Dermis microvascular lymphatic vessel endothelial cell (primary cell): ENCODE measurements at places on chromosomes 5 and 9. TPM values are rescaled to one million over a fixed set of nuclear protein-coding genes. Genes with fewer than 3 reads are reported as not detected.
A peak's percentile ranks its signal among the peaks of the same experiment; 100 is the strongest.

GRCh38 chr5:126339215-126339805, 83.9 kb upstream of the GRAMD2B start:
- peak; percentile 70 for DNase-seq

DNA sequence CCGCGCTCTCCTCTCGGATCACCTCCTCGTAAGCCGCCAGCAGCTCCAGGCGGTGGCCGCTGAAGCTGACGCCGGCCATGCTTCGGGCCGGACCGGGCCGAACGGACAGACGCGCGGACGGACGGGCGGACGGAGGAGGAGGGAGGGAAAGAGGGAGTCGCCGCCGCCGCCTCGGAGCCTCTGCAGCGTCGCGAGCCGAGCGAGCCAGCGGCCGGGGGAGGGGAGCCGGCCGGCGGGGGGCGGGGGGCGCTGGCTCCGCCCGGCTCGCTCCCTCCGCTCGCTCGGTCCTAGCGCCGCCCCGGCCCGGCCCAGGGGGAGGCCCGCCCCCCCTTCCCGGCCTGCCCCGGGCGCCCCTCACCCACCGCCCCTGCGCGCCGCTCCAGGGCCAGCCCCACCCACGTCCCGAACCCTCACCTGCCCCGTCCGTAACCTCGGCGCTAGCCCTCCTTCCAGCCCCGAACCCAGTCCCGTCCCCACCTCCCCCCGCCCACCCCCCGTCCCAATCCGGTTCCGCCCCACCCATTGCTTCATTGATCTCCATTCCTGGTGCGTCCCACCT, at the start of gene DBN1:
TSS of gene DBN1 (minus strand) at position 192 of the 559 bp plus-strand sequence. CDS start at position 79, 113 bp downstream.
- DNase-seq = peak; percentile 64

EGR1 gene
- total RNA-seq = 0.90 and 3.7 TPM in 2 replicates

DNA sequence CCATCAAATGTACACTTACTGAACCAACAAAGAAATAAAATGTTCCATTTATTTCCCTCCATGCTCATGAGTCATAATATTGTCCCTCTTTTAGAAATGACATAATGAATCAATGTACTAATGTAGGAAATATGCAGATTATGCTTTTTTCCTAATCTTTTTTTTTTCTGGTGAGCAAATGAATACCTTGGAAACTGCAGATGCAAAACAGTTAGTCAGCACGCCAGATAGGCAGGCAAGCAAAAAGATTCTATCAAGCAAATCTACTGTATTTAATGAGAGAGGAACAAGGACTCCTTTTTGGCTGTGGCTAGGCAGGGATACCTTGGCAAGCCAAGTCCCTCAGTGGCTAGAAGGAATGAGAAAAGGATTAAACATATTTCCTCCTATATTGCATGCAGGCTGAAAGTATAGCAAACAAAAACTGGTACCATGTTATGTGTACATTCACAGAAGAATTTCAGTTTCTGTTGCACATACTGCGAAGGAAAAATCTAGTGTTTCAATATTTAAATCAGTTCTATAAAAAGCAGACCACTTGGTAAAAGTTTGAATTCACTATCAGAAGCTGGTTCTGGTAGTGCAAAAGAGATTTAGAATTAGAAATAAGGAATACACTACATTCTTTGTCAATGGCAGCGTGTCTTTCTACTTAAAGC, 605.4 kb downstream of the TLE1 start:
- no peak for DNase-seq

DNA sequence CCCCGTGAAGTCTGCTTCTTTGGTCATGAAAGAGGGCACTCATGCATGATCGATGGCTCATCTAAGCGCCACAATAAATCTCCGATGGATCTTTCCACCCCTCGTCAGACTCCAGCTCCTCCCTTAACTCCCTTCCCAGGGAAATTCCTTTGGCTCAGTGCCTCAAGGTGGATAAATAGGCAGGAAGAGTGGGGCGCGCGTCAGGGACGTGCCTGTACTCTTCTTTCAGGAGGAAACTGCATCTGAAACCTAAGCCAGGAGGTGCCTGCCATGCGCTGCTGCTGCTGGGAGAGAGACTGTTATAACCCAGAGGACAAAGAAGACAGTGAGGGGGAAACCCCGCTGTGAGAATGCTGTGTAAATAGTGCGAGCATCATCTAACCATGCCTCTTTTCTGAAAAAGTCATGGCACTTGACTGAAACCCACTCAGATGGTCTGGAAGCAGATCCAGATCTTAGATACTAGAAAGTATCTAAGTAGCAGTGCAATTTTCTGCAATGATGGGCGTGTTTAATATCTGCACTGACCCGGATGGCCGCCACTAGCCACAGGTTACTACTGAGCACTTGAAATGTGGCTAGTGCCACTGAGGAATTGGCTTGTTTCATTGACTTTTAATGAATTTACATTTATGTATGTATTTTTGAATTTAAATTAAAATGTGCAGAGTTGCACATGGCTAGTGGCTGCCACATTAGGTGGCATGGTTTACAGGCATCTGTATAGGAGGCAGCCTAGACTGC, 120.3 kb upstream of the BASP1 start:
- DNase-seq = no peak

DNA sequence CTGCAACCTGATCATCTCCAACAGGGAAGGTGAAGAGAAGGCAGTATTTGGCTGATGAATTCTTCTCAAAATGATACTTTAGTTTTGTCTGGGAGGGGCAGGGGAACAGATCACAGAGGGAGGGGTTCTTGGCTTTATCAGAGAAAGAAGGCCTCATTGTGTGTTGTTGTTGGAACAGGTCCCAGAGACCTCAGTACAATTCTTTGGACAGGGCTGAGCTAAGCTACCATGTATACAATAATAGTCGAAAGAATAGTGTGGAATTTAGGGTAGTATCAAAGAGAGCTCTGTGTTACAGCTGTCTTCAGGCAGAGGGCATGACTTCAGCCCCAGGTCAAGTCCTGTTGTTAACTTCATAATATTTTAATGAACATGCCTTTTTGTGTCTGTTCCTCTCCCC, 39.9 kb downstream of the ARHGAP26 start:
- peak; percentile 86 for DNase-seq

DNA sequence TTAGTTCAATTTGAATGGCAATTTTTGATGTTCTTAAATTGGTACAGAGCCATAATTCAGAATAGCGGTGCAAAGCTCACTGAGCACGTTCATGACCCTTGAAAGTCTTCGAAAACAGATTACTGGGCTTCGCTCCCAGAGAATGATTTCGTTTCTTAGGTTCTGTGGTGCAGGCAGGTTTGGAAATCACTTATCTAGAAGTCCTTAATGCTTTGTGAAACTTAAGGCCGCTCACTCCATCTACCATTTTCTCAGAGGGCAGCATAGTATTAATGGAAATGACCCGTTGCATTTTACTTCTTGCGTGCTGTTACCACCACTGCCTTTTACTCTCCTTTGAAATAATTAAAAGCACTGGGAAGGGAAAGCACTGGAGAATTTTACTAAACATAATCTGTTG, 2.9 kb upstream of the MAT2B start:
- DNase-seq = no peak

GRCh38 chr5:140632366-140633020, 482 bp downstream of the CD14 start:
- peak; percentile 54 for DNase-seq

DNA sequence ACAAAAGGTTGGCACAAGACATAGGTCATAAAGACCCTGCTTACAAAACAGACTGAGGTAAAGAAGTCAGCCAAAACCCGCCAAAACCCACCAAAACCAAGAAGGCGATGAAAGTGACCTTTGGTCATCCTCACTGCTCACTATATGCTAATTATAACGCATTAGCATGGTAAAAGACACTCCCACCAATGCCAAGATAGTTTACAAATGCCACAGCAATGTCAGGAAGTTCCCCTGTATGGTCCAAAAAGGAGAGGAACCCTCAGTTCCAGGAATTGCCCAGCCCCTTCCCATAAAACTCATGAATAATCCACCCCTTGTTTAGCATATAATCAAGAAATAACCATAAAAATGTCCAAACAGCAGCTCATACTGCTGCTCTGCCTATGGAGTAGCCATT, 27.7 kb downstream of the MLLT3 start:
- DNase-seq = no peak

GRCh38 chr9:25602400-25603044, 75.7 kb downstream of the TUSC1 start:
- no peak for DNase-seq

- DNase-seq = no peak
Measured at GRCh38 chr9:115022760-115023434, 92.5 kb upstream of the TNFSF8 start.

- no peak for DNase-seq
Measured at GRCh38 chr5:107704681-107705401, 34.1 kb upstream of the EFNA5 start.

- DNase-seq = no peak
Measured at GRCh38 chr5:77379558-77380061, 112.5 kb downstream of the WDR41 start.

DNA sequence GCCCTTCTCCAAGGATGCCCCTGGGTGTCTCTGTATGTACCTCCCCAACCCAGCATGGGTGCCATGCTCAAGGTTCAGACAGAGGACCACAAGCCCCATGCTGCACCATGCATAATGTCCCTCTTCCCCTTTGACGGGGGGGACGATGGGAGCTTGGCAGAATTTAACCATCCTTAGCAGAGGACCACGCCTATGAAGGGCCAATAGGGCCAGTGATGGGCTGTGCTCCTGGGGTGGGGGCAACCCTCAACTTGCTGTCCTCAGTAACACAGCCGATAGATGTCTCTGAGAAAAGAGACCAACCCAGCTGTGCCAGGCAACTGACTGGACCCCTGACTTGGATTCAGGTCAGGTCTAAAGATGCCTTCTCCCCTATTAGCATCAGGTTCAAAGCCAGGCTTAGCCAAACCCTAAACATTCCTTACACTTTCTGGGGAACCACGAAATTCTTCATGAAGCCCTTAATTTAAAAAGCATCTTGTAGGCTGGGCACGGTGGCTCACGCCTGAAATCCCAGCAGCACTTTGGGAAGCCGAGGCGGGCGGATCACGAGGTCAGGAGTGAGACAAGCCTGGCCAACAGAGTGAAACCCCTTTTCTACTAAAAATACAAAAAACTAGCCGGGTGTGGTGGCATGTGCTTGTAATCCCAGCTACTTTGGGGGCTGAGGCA, 20.7 kb upstream of the JADE2 start:
- DNase-seq = no peak

DNA sequence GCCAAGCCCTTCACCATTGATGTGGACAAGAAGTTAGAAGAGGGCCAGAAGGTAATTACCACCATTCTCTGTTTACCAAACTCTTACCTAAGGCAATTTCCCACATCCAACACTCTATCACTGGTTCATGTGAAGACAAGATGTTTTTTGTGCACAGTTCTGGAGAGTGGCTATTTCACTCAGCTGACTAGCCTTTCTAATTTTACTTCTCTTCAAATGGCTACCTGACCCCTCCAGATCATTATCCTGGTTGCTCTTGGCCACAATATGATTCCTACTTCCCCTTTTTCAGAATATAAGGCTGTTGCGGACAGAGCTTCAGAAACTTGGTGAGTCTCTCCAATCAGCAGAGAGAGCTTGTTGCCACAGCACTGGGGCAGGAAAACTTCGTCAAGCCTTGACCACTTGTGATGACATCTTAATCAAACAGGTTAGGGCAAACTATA, 7.1 kb downstream of the KIF20A start:
- DNase-seq = no peak

KCNMB1 gene
- total RNA-seq = under 0.01 TPM in 1 of 2 replicates, not detected in the other

GRCh38 chr9:84169240-84169639, 171.3 kb downstream of the SLC28A3 start:
- no peak for DNase-seq

GRCh38 chr5:33936004-33936380, 194 bp upstream of the RXFP3 start:
- DNase-seq = peak; percentile 55

DNA sequence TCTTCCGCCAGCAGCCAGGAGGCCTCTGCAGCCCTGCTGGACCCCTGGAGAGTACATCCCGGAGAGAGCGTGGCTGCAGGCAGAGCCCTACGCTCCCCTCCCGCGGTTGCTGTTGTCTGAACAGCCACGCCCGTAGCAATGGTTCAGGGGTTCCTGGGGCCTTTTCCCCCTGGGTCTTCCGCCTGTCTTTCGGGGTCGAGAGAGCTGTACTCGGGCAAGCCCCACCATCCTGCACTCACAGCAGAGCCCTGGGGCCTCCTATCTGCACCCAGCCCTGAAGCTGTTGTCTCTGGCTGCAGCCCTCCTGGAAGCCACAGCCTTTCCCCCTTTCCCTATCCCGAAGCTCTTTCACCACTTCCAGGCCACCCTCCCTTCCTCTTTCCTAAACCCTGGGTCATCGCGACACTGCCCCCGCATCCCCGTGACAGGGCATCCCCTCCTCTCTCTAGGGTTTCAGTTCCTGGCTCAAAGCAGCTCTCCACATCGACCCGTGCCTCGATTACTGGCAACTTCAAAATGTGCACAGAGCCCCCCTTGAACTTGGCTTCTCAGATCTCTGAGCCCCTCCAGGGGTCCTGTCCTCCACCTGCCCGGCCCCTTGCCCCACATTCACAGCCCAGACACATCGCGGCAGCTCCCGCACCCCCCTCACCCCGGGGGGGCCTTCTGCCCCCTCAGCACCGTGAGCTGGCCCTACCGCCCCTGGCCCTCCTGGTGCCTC, 43.9 kb upstream of the CEP72 start:
- DNase-seq = no peak

PCDHGA1 gene
- 0.26 and 0.51 TPM in 2 replicates for total RNA-seq

- DNase-seq = no peak
Measured at GRCh38 chr5:137431051-137431450, 68.1 kb downstream of the SPOCK1 start.

- DNase-seq = peak; percentile 33
Measured at GRCh38 chr5:1633605-1634336, 110.0 kb upstream of the LPCAT1 start.

- DNase-seq = no peak
Measured at GRCh38 chr9:16106021-16106571, 553.3 kb downstream of the CCDC171 start.

DNA sequence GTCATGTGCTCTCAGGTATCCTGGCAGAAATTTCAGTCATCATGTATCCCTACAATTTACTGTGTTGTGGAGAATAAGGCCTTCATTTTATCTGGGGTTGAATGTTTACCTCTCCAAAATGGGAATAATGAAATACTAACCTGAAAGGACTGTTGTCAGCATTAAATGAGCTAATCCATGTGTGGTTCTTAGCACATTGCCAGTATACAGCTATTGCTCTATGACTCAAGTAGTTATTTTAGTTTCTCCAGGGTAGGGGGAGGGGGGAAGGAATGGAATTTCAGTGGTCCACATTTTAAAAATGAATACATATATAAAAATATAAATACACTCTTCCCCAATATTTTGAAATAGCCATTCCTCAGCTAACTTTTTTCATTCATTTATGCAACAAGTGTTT, 3.5 kb downstream of the PAM start:
- no peak for DNase-seq

TICAM2 gene
- total RNA-seq = 0.13 and 0.25 TPM in 2 replicates

DNA sequence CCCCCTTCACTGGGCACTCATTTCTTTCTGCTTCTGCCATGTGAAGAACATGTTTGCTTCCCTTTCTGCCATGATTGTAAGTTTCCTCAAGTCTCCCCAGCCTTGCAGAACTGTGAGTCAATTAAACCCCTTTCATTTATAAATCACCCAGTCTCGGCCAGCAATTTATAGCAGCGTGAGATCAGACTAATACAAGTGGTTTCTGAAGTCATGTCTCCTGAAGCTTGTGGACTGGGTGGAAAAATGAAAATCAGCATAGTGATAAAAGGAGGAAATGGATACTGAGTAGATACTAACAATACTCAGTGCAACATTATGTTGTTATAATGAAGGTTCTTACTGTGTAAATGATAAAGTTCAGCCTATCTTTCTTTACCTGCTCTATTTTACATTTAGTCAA, 35.1 kb downstream of the NNT start:
- no peak for DNase-seq

POLR3G gene
- 2.9 and 5.9 TPM in 2 replicates for total RNA-seq
